ENCODE measurements at places on chromosomes 1 and 21. TPM values are rescaled to one million over a fixed set of nuclear protein-coding genes. Genes with fewer than 3 reads are reported as not detected.

GRCh38 chr1:203373991-203374390 lies 23.1 kb upstream of the FMOD start:
- no peaks in the 10 kb centered on the region for H3K36me3 ChIP-seq
- H3K4me3 ChIP-seq, result no peak overlapping the region

The SELE gene
- total RNA-seq, result 0.76 TPM

DNA sequence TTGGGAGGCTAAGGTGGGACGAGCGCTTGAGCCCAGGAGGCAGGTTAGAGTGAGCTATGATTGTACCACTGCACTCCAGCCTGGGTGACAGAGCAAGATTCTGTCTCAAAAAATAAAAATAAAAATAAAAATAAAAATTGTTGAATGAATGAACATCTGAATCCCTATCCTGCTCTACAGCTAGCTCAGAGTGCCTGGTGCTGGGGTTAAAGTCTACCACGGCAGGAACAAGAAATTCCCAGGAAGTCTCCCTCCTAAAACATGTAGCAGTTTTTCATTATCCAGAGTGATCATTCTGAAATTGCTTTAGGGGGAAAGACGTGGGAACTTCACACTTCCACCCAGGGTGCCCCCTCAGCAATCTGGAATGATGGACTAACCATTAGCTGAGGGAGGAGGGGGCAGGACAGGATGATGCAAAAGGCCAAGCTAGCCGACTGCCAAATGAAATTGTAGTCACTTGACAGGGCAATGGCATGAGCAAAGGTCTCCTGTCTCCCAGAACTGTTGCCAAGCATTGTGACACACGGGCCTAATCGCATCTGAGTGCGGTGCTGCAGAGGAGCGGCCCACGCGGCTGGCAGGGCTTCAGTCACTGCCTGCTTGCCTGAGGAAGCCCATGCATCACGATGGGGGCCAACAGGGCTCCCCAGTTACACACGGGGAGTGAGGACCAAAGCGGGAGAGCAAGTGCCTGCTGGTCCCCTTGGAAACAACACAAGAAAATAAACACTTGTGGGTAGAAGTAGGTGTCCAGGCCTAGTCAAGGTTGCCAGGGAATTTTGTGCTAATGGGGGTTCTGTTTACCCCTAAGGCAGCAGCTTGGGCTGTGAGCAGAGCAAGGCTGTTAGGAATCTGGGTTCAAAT lies 85.7 kb downstream of the NENF start:
- peak; percentile 85 for DNase-seq
- peaks cover 18% of the 10 kb centered on the region for H3K4me1 ChIP-seq
- no peak overlapping the region for H3K27ac ChIP-seq
- no peaks in the 10 kb centered on the region for H3K36me3 ChIP-seq

The KLHL12 gene
- 15.7 TPM for total RNA-seq

The KRTAP8-1 gene
- not detected for total RNA-seq

GRCh38 chr1:96236156-96236739 lies 485.3 kb upstream of the PTBP2 start:
- peak; percentile 31 for DNase-seq
- H3K27me3 ChIP-seq, result no peaks in the 10 kb centered on the region
- H3K27ac ChIP-seq, result no peak overlapping the region
- H3K4me3 ChIP-seq, result no peak overlapping the region
- no peaks in the 10 kb centered on the region for H3K36me3 ChIP-seq

DNA sequence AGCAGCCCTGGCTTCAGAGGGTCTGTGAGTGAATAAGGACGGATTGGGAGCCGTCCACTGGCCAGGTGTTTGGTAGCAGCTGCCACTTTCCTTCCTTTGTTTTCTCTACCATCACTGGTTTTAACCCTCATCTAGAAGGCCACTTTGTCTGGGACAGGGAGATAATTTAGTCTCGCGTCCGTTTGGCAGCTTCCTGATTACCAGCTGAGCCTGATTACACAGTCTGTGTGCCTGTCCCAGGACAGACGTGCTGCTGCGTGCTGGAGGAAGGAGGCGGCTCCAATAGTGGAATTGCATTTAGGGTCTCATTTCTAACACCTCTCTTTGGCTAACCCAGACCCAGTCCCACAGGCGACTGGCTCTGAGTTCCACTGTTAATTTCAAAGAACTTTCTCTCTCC lies 24.6 kb upstream of the CASQ2 start:
- no peaks in the 10 kb centered on the region for H3K36me3 ChIP-seq
- no peak overlapping the region for H3K4me3 ChIP-seq
- H3K27ac ChIP-seq, result no peak overlapping the region

The MXRA8 gene
- total RNA-seq, result 37.4 TPM

The GATAD2B gene
- 44.0 TPM for total RNA-seq

- H3K27ac ChIP-seq, result no peak overlapping the region
- no peaks in the 10 kb centered on the region for H3K4me1 ChIP-seq
- DNase-seq, result peak; percentile 28
- H3K4me3 ChIP-seq, result no peak overlapping the region
- H3K36me3 ChIP-seq, result no peaks in the 10 kb centered on the region
These were observed 12.8 kb downstream of the PRDM15 start for GRCh38 chr21:41866274-41866809.

GRCh38 chr1:202643397-202644218 lies 66.6 kb downstream of the SYT2 start:
- H3K4me3 ChIP-seq, result peak overlapping the region; percentile 40
- DNase-seq, result peak; percentile 83
- H3K4me1 ChIP-seq, result peaks cover 17% of the 10 kb centered on the region

GRCh38 chr1:150473659-150474058 lies 13.6 kb upstream of the TARS2 start:
- H3K27me3 ChIP-seq, result no peaks in the 10 kb centered on the region
- no peak overlapping the region for H3K4me3 ChIP-seq
- DNase-seq, result no peak

DNA sequence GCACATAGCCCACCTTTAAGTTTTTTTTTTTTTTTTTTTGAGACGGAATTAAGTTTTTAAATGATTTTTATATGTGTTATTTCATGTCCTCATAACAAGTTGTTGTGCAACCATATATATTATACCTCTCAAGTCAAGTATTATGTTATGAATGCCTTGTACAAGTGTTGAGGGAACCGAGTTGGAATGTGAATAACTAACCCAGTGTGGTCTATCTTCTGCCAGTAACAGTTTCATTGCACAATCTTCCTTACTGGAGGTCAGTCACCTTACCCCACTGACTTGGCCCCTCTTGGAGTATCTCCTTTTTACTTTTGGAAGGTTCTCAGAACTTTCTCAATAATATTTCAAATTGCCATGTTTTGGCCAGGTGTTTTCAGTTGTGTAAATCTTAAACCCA lies 201.9 kb downstream of the CACNA1E start:
- H3K27me3 ChIP-seq, result no peaks in the 10 kb centered on the region
- H3K36me3 ChIP-seq, result no peaks in the 10 kb centered on the region
- no peak overlapping the region for H3K4me3 ChIP-seq
- H3K4me1 ChIP-seq, result no peaks in the 10 kb centered on the region
- DNase-seq, result no peak
- H3K27ac ChIP-seq, result no peak overlapping the region

The RUNX1 gene
- total RNA-seq, result 70.1 TPM

DNA sequence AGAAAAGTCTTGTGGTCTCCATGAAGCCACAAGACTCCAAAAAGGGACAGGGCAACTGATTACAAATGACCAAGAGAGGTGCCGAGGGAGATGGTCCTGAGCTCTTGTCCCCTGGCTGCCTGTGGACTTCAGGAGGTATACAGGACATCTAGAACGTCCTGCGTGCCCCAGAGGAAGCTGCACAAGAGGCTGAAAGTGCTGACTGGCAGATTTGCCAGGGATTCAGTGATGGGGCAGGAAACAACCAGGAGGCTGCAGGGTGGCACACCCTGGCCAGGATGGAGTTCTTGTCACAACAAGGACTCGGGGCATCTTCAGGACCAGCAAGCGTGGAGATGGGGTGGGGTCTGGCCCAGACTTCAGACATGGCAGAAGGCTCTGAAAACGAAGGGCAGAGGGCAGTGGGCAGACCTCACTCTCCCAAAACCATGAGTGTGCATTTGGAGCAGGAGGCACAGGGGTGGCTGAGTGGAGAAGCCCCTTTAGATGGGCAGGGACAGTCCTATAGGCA lies 13.4 kb upstream of the PKP1 start:
- H3K27me3 ChIP-seq, result no peaks in the 10 kb centered on the region
- DNase-seq, result no peak
- H3K4me1 ChIP-seq, result peaks cover 6% of the 10 kb centered on the region

DNA sequence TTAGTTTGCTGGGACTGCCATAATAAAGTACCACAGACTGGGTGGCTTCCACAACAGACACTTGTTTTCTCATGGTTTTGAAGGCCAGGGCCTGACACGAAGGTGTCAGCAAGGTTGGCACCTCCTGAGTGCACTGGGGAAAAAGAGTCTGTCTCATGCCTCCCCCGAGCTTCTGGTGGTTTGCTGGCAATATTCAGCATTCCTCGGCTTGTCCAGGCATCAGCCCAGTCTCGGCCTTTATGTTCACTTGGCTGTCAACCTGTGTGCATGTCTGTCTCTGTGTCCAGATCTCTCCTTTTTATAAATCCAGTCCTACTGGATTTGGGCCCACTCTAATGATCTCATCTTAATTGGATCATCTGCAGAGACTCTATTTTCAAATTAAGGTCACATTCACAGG lies 72.6 kb downstream of the DOP1B start:
- no peak overlapping the region for H3K4me3 ChIP-seq
- H3K27ac ChIP-seq, result no peak overlapping the region
- no peak for DNase-seq
- peaks cover 6% of the 10 kb centered on the region for H3K36me3 ChIP-seq
- no peaks in the 10 kb centered on the region for H3K27me3 ChIP-seq
- H3K4me1 ChIP-seq, result no peaks in the 10 kb centered on the region

The AMY1C gene
- 32.2 TPM for total RNA-seq

The GBP2 gene
- total RNA-seq, result 57.9 TPM

GRCh38 chr1:14741532-14741931 lies 143.0 kb downstream of the KAZN start:
- H3K4me3 ChIP-seq, result no peak overlapping the region
- H3K27ac ChIP-seq, result no peak overlapping the region
- no peaks in the 10 kb centered on the region for H3K27me3 ChIP-seq
- H3K4me1 ChIP-seq, result peaks cover 5% of the 10 kb centered on the region
- DNase-seq, result no peak
- no peaks in the 10 kb centered on the region for H3K36me3 ChIP-seq

The IFI44 gene
- 51.3 TPM for total RNA-seq

DNA sequence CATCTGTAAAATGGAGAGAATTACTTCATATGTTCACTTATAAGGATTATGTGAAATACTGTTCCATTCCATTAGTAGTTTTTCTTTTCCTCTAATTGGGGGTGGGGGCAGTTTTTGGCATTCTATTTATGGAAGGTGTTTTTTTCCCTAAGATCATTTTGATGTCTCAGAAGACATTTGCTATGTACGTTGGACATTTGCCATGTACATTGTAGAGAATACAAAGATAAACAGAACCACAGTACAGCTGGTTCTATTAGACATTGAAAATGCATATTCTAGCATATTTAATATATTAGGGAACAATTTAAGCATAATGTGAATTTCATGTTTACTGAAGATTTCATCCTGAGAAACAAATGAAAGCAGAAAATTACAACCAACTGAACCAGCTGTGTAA lies 98.5 kb downstream of the PTBP2 start:
- peaks cover 10% of the 10 kb centered on the region for H3K36me3 ChIP-seq
- H3K4me1 ChIP-seq, result no peaks in the 10 kb centered on the region

The C1orf115 gene
- total RNA-seq, result 29.2 TPM

The HAPLN2 gene
- not detected for total RNA-seq

The GBP4 gene
- total RNA-seq, result 26.4 TPM

The FAAH gene
- 53.7 TPM for total RNA-seq
